Smooth muscle cell of the pulmonary artery (primary cell): ENCODE measurements at places on chromosomes 16 and 17. TPM values are rescaled to one million over a fixed set of nuclear protein-coding genes. Genes with fewer than 3 reads are reported as not detected.

The CNGB1 gene
- total RNA-seq, result not detected in 2 replicates

The FZD2 gene
- total RNA-seq, result 27.6 and 32.5 TPM in 2 replicates

The FBXW10B gene
- 0.20 and 1.6 TPM in 2 replicates for total RNA-seq

The MGAT5B gene
- total RNA-seq, result 0.10 and 0.33 TPM in 2 replicates

The PRR11 gene
- total RNA-seq, result 4.5 and 9.6 TPM in 2 replicates
